Fibroblast of the aortic adventitia (primary cell): ENCODE measurements at places on chromosomes 12 and 14.

GRCh38 chr12:84857525-84858208 is 54.9 kb downstream of the SLC6A15 start:
- no peak for DNase-seq

DNA sequence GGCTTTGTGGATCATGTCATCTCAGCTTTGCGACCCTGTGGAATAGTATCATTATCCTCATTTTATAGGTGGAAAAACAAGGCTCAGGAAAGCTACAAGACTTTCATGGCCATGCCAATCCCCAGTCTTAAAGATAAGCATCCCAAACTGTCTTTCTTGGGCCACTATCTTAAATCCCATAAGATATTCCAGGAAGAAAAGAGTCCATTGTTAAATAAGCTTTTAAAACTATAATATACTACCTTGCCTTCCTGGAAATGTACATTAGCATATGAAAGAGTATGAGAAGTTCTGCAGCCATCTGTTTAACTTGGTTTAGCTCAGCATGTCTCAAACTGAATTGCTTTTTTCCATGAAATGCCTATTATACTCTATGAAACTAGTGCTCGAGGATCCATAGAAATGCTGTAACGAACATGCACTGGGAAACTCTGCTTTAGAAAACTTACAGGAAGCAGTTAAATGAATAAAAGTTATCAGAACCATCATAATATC is 77.1 kb downstream of the B4GALNT3 start:
- no peak for DNase-seq

- DNase-seq, result no peak
Measured at GRCh38 chr12:33156042-33156441, 259.5 kb upstream of the PKP2 start.

- peak; percentile 40 for DNase-seq
Measured at GRCh38 chr14:104639885-104640548, 35.4 kb upstream of the TMEM179 start.

DNA sequence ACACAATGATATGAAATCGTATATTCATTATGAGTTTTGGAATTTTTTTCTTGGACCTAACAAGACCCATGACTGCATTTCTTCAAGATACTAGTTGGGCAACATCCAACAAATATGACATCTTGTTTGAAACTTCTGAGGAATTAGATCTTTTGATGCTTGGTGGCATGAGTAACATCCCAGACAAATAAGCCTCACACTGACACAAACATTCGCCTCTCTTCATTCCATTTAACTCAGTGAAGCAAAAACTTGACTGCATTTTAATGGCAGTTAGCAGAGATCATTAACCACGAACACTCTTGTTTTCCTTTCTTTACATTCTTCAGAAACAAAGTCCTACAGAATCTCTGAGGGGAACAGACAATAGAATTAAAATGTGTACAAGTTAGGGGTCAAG is 758.3 kb downstream of the C12orf50 start:
- DNase-seq, result peak; percentile 53

- no peak for DNase-seq
Measured at GRCh38 chr12:20089077-20089476, 279.3 kb upstream of the PDE3A start.

DNA sequence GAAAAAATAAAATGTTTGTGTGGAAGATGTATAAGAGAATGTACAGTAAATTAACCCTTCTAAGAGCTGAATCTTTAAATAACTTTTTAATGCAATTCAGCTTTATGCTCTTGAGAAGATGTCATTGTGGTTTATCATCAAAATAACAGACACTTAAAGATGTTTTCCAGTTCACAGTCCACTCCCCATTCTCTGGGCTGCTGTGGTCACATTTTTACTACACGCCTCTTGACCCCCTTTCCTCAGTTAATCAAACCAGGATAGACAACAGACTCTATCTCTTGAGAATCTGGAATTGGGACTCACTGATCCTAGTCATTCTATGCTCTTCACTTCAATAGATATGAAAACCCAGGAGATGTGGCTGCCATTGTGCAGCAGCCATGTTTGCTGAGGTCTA is 24.7 kb upstream of the OR6J1 start:
- DNase-seq, result no peak

- DNase-seq, result peak; percentile 4
Measured at GRCh38 chr12:67980391-67980790, 8.9 kb upstream of the IFNG-AS1 start.

DNA sequence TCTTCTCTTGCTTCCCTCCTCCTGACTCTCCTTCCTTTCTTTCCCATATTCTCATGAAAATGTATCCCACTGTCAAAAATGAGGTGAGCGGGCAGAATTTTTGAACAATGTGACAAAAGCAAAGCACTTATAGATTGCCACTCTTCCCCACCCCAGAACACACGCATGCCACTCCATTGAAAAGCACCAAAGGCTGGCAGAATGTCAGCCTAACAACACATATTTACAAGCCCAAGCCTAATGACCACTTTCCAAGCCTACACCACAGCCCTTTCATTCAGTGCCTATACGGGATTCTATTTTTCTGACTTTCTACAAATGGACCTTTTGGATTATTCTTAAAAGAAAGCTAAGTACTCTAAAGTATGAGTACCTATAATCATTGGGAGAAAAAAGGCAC is 62.9 kb upstream of the METAP2 start:
- DNase-seq, result no peak

DNA sequence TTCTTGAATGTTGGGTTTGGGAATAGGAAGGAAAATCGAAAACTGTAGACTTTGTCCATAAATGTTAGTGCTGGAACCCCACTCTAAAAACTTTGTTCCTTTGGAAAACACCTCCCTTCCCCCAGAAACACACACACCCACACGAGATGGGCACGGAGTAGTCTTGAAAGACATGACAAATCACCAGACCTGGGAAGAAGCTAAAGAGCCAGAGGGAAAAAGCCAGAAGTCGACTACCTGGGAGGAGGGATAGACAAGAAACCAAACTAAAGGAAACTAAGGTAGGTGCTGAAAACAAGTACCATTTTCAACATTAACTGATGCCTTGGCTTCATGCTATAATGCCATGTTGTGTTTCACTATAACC is 925 bp upstream of the NANOG start:
- DNase-seq, result no peak

DNA sequence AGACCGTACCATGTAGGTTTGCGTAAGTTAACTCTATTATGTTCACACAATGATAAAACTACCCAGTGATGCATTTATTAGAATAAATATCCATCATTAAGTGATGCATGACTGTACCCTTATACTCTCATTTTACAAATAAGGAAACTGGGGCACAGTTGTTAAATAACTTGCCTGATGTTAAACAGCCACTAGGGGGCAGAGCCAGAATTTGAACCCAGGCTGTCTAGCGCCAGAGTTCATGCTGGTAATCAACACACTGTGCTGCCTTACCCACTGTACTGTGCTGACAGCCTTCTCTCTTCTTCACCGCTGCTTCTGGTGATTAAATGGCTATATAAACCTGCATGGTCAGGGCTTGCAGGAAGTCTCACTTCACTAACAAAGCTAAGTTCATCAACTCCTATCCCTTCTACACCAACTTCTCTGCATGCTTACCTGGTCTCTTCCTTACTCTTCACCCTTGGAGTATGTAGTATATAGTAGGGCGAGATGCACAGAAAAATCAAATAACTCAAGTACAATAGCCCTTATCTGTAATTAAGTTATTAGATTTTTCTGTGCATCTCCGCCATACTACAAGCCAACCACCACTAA is 43.6 kb upstream of the APPL2 start:
- peak; percentile 39 for DNase-seq
